ENCODE measurements at places on chromosomes 4 and X. TPM values are rescaled to one million over a fixed set of nuclear protein-coding genes. Genes with fewer than 3 reads are reported as not detected.

MBNL3 gene
- 9.4 TPM for total RNA-seq

ZIC3 gene
- not detected for total RNA-seq

AKAP4 gene
- total RNA-seq, result not detected

PARM1 gene
- total RNA-seq, result 0.35 TPM

PRR27 gene
- total RNA-seq, result not detected

PPARGC1A gene
- 62.4 TPM for total RNA-seq

- DNase-seq, result peak; percentile 97
Observed at GRCh38 chr4:95728145-95728544, 111.7 kb upstream of the PDHA2 start.

DNA sequence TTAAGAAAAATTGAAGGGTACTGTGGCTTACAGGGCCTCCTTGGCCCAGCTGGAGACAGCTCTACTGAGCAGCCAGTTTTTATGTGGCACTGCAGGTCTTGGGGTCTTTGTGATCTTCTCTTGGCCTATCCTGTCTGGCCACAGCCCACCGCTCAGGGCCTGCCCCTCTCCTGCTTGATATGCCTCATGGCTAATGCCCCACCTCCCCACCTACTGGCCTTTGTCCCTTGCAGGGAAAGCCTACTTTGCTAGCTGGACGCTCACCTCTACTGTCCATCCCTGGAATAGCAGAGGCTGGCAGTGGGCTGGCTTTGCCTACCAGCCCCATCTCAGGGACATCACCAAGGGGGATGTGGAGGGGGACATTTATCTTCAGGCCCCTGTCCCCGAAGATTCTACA, 134.1 kb downstream of the PJA1 start:
- DNase-seq, result no peak

DNA sequence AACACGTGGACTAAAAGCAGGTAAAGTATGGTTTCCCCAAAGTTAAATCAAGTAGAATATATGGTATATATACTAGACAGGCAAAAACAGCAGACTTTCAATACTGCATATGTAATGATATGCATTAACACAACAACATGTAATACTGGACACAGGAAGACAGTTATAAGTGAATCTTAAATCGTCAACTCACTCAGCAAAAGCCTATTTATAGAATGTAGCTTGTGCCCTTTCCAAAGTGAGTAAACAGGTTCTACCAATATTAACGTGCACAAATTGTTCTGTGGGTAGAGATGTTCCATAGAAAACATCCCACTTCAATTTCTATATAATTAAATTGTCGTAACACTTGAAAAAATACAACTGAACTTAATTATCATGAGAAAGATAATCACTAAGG, 30.6 kb downstream of the FAM241A start:
- DNase-seq, result no peak

GRCh38 chrX:124269881-124270280, 62.6 kb upstream of the TEX13D start:
- no peak for DNase-seq

- no peak for DNase-seq
Observed at GRCh38 chrX:51494409-51494808, 2.0 kb downstream of the NUDT11 start.

DNA sequence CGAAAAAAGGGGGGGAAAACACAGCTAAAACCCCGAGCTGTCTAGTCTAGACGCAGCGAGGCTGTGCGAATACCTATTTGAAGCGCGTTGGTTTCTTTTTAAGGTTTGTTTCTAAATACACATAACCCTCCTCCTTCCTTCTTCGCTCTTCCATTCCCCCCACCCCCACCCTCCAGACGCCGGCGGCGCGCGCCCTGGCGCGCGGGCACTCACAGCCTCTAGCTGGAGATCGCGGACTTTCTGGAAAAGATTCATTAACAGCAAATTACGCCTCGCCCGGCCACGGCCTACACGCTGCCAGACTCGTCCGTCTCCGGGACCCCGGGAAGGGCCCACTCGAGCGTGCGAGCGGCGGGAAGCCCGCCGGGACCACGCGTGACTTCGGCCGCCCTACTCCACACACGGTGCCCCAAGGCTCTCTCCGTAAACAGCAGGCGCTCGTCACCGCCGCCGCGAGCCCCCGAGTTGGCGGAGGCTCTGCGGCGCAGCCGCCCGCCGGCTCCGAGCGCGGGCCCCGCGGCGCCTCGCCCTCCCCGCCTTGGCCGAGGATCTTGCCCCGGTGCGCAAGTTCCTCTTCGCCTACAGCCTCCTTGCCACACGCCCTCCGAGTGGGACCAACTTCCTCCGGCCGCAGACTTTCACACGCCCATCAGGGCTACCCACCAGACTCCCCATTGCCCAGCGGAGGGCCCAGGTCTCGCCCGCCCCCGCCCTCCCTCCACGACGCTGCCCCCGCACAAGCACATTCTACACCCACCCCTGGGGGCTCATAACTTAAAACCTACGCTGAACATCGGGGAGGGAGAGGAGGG, 2.0 kb downstream of the BCOR start:
- DNase-seq, result no peak

- DNase-seq, result no peak
Observed at GRCh38 chr4:100716416-100716815, 198.6 kb upstream of the EMCN start.

- peak; percentile 80 for DNase-seq
Observed at GRCh38 chrX:41621222-41621723, 67.5 kb upstream of the GPR34 start.

DNA sequence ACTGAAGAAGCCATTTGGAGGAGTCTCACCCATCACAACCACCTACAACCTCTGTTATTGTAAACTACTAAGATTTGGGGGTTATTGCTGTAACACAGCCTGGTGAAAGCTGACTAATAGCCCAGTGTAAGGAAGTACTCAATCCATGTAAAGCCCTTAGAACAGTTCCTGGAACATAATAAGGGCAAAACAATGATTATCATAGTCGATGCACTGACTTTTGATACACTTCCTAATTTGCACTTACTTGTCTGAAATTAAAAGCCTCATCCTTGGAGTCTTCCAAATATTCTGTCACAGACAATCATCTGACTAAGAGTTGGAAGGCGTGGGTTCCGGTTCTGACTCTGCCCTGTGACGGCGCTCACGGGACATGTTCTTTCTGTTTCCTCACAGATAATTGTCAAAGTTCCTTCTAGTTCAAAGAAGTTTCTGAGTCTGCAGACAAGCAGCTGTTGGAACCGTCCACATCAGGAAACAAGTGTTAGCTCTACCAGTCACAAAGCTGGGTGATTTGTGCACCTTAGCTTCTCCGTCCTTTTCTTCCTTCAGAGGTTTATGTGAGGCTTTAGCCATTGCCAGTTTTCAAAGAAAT, 33.4 kb upstream of the RASGEF1B start:
- no peak for DNase-seq

Measured in renal cortical epithelial cell (primary cell).